ENCODE measurements at places on chromosomes 6 and 20.

- DNase-seq = peak; percentile 14
These were observed 117.6 kb downstream of the TRDN start for GRCh38 chr6:123519189-123519505.

- DNase-seq = no peak
These were observed 109.8 kb downstream of the SULF2 start for GRCh38 chr20:47675190-47676142.

- DNase-seq = no peak
These were observed 20.6 kb downstream of the CYP39A1 start for GRCh38 chr6:46632053-46632452.

- no peak for DNase-seq
These were observed 230.2 kb upstream of the PLN start for GRCh38 chr6:118317581-118318563.

GRCh38 chr20:22324505-22324904 lies 259.9 kb downstream of the FOXA2 start:
- DNase-seq = no peak

DNA sequence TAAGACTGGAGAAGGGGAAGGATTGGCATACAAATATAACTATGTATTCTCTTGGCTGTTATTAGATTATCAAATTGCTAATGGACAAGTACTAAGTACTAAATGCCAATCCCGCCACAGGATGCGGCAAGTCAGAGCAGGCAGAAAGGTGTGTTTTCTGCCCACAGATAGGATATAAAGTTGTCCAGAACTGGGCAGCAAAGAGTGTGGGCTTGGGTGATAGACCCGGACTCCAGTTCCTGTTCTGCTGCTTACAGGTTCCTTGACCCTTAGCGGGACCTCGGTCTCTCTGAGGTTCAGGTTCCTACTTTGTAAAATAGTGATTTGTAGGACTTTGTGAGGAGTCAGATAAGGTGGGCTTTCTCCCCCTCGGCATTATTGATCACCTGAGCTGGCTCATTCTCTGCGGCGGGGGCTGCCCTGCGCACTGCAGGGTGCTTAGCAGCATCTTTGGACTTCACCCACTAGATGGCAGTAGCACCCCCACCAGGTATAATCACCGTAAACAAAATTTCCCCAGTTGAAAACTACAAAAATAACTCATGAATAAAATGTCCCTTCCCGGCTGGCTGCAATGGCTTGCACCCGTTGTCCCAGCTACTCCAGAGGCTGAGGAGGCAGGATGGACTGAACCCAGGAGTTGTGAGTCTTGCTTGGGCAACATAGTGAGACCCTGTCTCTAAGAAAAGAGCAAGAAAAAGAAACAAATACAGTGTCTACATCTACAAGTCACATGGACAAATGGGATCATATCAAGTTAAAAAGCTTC lies 193.1 kb downstream of the DOK5 start:
- DNase-seq = no peak

GRCh38 chr6:157761926-157762325 lies 61.1 kb upstream of the SNX9 start:
- DNase-seq = no peak

GRCh38 chr6:143556529-143556928 lies 45.0 kb upstream of the FUCA2 start:
- DNase-seq = no peak

- no peak for DNase-seq
These were observed 10.6 kb upstream of the EFHC1 start for GRCh38 chr6:52409499-52409898.

DNA sequence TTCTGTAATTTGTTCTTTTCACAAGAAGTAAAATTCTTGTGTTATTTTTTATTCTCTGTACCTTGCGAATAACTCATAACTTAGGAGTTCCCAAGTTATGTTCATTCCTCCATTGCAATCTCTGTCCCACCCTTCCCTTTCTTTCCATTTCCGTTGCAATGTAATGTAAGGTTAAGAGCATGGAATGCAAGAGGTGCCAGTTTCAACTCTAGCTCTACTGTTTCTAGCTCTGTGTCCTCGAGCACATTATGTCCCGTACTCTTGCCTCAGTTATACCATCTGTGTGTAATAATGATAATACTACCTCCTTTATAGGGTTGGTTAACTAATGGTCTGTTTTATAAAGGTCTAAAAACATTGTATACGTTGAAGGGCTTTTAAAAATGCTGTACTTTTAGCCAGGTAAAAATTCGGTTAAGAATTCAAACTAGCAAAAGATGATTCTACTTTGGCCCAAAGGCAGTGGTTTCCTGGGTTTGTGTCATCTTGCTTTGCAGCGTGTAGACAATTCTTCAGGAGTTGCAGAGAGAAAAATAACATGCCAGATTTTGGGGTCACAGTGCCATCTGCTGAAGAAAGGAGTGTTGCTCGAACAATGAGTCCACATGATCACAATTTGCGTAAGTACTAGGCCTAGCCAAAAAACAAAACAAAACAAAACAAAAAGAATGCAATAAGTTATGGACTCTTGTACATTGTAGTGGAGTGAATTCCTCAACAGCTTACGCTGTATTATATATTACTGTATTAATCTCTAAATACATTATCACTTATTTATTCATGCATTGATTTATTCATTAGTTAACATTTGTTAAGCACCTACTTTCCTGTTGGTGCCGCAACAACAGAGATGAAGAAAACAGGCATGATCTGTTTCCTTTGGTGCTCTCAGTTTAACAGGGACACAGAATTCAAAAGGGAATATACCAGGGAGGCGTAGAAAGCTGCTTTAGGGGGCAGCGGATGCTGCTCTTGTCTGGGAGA lies 10.0 kb upstream of the PFDN4 start:
- DNase-seq = no peak

DNA sequence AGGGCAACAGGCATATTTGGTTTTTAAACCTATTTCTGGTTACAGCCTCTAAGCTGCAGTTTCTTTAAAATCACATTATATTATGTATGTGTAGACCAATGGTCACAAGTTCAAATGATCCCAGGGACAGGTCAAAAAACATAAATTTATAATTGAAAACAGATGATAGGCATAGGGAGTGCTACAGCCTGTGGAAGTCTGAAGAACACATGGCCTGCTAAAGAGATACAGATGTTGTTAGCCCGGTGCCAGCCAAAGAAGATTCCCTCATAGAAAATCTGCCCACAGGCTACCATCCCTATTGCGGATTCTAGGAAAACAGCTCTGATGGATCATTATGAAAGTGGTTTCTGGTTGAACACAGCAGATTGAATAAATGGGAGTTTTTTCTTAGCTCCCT lies 65.3 kb downstream of the NRSN1 start:
- DNase-seq = no peak

- no peak for DNase-seq
These were observed 17.6 kb upstream of the COL12A1 start for GRCh38 chr6:75223428-75223827.

DNA sequence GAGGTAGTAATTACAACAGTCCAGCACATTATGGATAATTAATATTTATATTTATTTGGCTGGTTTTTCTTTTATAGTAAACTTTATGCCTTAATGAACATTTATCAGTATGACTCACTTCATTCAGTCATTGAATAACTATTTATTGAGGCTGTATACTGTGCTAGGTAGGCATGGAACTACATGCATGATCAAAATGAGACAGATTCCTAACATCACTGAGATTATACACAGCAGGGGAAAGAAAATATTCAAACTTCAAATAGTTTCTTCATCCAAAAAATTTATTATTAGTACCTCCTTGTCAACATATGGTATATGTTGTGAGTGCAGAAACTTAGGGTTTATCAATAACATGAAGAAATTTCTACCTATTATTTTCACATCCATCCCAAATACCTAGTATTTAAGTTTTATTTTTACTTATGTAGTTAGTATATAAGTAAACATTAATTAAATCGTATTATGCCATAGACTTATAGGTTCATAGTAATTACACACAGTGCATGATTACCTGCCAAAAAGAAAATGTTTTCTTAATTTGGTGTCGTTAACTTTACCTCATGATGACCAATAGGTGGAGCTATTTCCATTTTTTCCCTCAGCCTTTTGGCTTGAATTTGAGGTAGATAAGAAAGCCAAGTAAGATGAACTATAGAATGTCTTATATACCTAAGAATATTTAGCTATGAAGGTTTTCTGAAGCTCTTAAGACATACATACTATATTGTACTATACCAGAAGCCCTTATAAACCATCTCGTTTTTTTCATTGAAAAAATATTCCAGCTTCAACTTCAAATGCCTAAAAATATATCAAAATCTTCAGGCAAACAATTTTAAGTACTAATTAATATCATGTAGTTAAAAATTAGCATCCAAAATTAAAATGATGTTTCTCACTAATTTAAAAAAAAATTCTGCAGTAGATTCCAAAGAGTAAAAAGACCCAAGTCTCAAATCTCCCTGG lies 12.5 kb upstream of the TMEM30A start:
- DNase-seq = no peak

- no peak for DNase-seq
These were observed 125.6 kb downstream of the CARMIL1 start for GRCh38 chr6:25404693-25405169.

DNA sequence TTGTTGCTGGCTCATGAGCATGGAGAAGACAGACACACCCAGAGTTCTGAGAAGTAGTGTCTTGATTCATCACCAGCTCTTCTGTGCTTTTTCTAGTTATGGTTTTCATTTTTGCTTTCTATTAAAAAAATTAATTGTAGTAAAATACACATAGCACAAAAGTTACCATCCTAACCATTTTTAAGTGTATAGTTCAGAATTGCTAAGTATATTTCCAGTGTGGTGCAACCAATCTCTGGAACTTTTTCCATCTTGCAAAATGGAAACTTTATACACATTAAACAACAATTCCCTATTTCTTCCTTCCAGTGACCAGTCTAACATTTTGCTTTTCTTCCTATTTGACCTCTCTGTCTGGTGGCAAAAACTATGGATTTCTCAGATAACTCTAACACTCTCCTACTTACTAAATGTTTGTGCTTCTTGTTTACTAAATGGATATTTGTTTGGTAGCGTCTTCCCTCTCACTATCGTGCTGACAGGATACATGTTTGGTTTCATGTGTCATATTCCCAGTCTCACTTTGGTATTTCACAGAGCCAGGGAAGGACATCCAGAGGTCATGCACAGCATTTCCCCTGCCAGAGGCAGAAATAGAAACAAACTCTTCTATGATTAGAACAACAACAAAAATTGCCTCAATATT lies 40.6 kb downstream of the TXLNB start:
- no peak for DNase-seq

DNA sequence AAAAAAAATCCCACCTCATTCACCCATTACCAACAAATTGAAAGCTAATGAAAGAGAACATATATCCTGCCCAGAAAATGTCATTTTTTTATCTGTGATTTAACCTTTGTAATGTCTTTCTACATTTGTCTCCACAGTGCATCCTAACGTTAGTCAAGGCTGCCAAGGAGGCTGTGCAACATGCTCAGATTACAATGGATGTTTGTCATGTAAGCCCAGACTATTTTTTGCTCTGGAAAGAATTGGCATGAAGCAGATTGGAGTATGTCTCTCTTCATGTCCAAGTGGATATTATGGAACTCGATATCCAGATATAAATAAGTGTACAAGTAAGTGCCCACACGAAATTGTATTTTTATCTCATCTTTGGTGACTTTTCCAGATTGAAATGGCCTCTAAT lies 30.0 kb downstream of the RSPO3 start:
- DNase-seq = no peak

DNA sequence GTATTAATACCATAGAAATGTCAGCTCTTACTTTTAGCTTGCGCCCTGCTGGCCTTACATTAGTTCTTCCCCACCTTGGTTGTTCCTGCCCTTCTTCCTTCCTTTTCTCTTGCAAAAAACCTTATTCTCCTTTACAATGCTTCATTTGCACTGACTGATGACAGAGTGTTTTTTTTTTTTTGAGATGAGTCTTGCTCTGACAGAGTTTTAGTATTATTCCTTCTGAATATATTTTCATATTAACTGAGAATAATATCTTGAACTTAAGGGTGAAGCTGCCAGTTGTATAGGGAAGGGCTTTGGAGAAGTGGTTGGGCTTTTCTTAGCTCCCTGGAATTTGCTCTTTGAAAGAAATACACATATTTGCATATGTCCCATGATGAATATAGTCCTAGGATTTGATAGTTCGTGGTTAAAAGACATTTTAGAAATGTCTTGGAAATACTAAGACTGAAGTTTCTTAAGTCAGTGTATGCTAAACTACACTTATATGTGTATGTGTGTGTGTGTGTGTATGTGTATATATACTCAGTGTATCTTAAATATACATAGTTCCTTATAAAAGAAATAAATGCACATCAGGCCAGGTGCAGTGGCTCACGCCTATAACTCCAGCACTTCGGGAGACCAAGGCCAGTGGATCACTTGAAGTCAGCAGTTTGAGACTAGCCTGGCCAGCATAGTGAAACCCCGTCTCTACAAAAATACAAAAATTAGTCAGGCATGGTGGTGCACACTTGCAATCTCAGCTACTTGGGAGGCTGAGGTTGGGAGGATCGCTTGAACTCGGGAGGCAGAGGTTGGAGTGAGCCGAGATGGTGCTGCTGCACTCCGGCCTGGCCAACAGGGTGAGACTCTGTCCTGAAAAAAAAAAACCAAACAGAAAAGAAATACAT lies 216.1 kb upstream of the MYLIP start:
- DNase-seq = no peak

- no peak for DNase-seq
These were observed 3.9 kb downstream of the CCN2 start for GRCh38 chr6:131946992-131947955.

- DNase-seq = no peak
These were observed 15.4 kb upstream of the SLC22A16 start for GRCh38 chr6:110491644-110492317.

DNA sequence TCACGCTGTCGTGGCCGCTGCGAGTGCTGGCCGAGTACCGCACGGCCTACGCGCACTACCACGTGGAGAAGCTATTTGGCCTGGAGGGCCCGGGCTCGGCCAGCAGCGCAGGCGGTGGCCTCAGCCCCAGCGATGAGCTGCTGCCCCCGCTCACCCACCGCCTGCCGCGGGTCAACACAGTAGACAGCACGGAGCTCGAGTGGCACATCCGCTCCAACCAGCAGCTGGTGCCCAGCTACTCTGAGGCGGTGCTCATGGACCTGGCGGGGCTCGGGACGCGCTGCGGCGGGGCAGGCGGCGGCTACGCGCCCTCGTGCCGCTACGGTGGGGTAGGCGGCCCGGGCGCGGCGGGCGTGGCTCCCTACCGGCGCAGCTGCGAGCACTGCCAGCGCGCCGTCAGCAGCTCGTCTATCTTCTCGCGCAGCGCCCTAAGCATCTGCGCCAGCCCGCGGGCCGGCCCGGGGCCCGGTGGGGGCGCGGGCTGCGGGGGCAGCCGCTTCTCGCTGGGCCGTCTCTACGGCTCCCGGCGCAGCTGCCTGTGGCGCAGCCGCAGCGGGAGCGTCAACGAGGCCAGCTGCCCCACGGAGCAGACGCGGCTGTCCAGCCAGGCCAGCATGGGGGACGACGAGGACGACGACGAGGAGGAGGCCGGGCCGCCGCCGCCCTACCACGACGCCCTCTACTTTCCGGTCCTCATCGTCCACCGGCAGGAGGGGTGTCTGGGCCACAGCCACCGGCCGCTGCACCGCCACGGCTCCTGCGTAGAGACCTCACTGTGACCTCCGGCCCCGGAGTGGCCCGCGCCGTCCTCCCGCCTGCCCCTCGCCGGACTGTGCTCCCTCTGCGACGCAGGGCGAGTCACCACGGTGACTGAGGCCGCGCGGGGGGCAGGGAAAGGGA lies 5.7 kb downstream of the TMEM151B start:
- no peak for DNase-seq

Measured in anterior cingulate cortex (tissue), 58 donors.